ENCODE measurements at places on chromosomes 2 and 18.
A peak's percentile ranks its signal among the peaks of the same experiment; 100 is the strongest.

DNA sequence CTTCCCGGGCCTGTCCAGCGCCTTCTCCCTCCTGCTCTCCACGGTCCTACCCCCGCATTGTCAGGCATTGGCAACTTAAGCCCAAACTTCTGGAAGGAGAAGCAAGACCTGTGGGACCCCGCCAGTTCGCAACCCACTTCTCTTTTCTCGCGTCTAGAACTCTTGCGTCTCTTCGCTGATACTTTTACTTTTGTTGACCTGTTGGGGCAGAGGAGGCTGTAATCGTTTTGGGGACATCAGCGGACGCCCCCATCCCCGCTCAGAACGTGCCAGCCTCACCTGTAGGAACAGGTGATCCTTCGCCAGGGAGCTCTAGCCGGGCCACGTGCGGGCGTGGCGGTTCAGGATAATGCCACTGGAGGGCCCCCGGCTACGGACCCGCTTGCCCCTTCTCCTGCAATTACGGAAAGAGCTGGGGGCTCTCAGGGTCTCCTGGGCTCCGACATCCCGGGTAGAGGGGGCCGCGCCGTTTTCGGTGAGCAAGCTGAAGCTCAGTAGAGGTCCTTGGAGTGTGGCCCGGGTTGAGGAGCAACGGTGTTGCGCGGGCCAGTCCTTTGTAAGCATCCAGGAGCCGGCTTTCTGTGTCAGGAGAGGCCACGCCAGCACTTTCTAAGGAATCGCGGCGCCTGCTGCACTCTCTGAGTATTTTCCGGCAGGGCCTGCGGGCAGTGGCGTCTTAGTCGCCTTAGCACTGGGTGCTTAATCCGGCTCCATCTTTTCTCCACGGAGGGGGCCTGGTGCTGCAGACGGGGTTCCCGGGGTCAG is 1.6 kb downstream of the MTCL1 start:
- peak; percentile 56 for DNase-seq

- no peak for DNase-seq
Observed at GRCh38 chr2:239299218-239299939, 101.4 kb downstream of the HDAC4 start.

- no peak for DNase-seq
Observed at GRCh38 chr18:7748251-7749007, 181.3 kb downstream of the PTPRM start.

DNA sequence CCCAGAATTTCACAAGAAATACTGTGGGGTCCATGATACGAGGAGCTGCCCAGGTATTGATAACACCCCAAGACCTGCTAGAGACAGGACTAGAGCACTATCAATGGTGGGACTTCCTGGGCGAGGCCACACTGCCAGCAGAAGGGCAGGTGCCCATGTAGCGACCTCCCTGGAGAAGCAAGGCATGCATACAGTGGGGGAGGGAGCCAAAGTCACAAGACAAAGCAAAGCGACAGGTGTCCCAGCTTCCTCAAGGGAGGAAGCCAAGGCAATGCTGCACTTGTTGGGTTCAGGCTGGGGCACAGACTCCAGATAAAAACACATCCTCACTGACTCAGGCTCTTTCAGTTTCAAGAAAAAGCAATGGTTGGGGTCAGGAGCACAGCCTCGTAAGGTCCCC is 7.5 kb downstream of the CD207 start:
- no peak for DNase-seq

- no peak for DNase-seq
Observed at GRCh38 chr2:222319586-222320435, 21.0 kb upstream of the PAX3 start.

GRCh38 chr2:128259585-128259984 is 59.1 kb downstream of the HS6ST1 start:
- DNase-seq: no peak

GRCh38 chr2:64698177-64698643 is 44.5 kb upstream of the SERTAD2 start:
- DNase-seq: no peak

GRCh38 chr18:27845897-27846296 is 331.0 kb downstream of the CDH2 start:
- DNase-seq: no peak

DNA sequence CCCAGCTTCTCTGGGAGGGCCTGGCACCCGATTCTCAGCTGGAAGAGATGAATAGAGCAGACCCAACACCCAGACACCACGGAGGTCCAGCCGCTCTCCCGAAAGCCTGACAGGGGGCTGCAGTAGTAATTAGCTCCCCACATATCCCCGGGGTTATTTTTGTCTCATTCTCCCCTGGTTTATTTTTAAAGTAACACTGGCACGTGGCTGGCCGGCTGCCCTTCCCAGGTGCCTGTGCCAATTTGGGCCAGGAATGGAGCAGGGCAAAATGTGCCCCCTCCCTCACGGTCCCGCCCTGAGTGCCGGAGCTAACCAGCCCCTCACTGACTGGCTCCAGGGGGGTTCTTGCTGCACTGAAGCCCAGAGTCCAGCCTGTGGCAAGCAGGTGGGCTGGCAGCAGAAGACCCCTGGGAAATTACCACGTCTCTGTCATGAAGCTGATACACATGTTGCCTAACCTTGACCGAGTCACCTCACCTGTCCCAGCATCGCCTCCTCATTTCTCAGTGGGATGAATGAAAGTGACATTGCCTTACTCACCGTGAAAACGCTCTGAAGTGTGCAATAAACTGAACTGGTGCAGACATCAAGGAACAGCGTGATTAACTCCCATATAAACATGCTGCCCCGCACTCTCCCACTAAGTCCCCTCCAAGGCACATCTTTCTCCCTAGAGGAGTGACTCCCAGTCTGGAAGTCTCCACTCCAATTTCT is 18.4 kb downstream of the KCNK3 start:
- DNase-seq: no peak

DNA sequence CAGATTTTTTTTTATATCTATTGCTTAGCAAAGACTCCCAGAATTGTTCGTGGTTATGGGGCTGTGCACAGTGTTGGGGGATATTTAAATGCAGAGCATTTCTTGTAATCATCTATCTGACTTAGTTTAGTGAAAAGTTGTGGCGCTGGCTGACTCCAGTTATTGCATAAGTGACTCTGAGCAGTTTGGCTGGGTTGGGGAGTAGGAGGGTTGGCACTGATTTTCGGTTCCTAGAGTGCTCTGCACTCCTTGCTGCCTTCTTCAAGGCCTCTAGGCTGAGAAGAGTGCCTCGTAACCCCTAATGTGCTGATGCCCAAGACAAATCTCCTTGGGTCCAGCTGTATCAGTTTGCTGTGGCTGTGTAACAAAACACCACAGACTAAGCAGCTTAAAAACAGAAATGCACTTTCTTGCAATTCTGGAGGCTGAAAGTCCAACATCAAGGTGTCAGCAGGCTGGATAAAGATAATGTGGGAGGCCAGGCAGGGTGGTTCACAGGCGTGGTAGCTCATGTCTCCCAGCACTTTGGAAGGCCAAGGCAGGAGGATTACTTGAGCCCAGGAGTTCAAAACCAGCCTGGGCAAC is 6.5 kb upstream of the IMPA2 start:
- no peak for DNase-seq

GRCh38 chr2:44246436-44246835 is 28.8 kb upstream of the SLC3A1 start:
- no peak for DNase-seq

GRCh38 chr2:220552790-220553535 is 925.5 kb downstream of the SLC4A3 start:
- DNase-seq: no peak

DNA sequence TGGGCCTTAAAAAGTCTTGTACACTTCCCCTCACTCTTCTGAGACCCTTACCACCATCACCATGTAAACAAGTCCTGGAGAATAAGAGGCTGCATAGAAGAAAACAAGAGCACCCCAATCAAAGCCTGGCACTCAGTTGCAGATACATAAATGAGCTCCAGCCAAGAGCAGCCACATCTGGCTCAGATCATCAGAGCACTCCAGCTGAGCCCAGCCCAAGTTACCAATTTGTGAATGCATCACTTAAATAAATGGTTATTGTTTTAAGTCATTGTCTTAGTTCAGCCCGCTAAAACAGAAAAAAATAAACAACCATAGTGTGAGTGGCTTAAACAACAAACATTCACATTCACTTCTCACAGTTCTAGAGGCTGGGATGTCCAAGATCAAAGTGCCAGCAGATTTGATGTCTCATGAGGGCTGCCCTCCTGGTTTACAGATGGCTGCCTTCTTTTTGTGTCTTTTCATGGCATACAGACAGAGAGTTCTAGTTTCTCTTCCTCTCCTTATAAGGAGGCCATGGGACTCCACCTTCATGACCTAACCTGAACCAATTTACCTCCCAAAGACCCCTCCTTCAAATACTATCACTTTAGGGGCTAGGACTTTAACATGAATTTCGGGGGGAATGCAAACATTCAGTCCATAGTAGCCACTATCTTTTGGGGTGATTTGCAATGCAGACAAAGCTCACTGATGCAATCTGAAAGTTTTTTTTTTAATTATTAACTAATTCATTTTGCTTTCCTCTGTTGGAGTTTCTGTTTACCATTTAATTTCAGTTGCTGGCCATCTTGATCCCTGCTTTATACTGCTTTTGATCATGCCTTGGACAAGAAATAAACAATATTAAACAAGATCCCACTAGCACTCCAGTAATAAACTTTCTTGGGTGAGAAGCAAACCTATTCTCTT is 187.5 kb upstream of the ACVR2A start:
- no peak for DNase-seq

DNA sequence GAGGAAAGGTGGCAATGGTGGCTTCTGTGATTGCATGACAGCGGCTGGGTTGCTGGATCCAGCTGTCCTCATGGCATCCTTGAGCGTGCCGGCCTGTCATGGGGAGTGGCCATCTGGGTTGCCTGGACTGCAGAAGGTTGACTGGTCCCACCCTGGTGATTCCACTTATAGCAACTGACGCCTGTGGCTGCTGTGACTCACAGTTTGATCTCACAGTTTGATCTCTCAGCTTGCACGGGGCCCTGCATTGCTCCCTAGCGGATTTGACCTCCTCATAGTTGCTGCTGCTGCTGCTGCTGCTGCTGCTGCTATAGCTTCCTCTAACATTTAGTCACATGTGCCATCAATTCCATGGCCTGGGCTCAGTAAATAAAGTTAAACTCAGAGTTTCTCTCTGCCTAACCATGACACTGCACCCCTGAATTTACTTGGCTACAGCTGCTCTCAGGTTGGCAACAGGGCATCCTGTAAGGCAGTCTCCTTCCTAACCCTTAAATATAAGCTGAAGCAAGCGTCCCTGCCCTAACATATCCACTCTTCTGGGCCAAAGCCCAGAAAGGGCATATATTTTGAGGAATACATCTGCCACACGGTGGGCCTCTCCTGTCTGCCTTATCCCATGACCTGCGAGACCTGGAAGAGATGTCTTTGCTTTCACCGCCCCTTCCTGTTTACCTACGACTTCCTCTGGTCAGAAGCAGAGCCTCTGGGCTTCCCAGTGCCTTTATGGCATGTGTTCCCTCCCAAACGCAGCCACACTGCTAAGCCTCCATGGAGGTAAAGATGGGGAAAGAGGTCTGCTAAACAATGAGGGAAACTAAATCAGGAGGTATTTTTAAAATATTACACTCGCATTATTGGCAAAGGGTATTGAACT is 37.8 kb upstream of the CCDC150 start:
- peak; percentile 98 for DNase-seq

DNA sequence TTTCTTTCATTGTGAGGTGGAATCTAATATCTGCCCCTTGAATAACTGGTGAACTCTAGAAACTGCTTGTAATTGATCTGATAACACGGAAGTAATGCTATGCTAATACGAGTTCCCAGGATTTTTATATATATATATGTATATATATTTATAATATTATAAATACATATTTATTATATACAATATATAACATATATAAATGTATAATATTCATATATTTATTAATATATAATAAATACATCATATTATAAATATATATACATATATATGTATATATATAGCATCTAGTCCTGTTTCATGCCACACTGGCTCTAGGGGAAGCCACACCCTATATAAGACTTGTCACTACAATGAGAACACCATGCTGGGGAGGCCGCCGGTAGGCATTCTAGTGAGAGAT is 156.7 kb upstream of the CDH19 start:
- no peak for DNase-seq

DNA sequence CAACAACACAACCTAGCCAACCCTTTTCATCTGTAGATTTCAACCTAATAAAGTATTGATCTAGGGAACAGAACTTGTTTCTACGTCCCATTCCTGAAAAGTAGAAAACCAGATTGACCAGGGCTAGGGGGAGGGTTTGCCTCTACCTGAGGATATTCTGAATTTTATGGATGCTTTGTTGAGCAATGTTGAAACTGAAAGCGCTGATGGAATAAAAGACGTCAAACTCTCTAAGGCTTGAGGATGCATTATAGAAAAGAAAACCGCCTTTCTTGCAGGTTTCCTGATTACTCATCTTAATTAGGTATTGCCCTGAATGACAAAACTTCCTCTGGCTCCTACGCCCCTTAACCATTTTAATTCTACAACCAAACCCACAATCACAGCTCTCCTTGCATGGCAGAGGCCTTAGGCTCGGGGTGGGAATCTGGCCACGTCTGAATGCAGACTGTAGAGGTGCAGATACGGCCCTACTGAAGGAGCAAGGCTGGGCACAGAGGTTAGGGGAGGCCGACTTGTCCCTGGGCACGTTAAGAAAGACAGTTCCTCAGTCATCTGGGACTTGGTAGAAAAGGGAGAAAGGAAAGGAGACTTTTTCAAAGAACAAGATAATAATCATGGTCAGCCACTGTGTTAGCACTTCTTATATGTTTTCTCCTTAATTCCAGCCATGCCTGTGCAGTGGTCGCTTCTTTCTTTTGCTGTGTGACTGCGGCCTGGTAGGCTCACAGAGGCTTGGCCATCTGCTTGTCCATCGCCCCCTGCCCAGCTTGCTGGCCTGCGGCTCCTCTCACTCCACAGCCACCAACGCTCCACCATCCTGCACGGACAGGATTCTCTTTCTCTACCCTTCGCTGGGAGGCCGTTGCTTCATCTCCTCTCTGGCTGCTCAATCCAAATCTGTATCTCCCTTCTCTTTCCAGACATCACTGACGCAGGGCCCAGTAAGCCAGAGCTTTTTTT is 209.5 kb downstream of the VAPA start:
- peak; percentile 20 for DNase-seq

- DNase-seq: peak; percentile 23
Observed at GRCh38 chr2:105804266-105804665, 59.6 kb downstream of the NCK2 start.

- DNase-seq: no peak
Observed at GRCh38 chr2:142757111-142757510, 120.4 kb upstream of the KYNU start.

DNA sequence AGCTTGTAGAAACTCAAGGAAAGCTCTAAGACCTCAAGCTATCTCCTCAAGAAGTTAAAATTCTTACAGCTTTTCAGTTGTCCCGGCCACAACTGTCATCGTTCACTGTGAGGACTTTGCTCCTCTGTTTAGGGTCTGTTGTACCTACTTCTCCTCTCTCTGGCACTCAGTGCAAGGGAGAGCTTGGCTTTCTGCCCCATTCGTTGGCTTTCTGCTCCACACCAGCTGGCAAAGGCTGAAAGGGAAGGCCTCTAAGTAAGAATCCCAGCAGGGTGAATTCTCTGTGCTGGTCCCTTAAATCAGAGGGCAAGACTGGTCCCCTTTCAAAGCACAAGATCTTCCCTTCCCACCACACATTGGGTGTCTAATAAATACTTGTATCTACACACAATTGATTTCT is 17.3 kb downstream of the ZBTB7C start:
- no peak for DNase-seq

GRCh38 chr2:194896871-194897270 is 760.2 kb upstream of the SLC39A10 start:
- DNase-seq: no peak

- no peak for DNase-seq
Observed at GRCh38 chr18:60861575-60861974, 471.7 kb upstream of the CDH20 start.

GRCh38 chr2:119693567-119693966 is 14.6 kb downstream of the TMEM177 start:
- no peak for DNase-seq

GRCh38 chr2:20173496-20174402 is 51.2 kb downstream of the SDC1 start:
- DNase-seq: no peak

Data from H4 (cell line).